ENCODE measurements at places on chromosomes 13 and 19. TPM values are rescaled to one million over a fixed set of nuclear protein-coding genes. Genes with fewer than 3 reads are reported as not detected.

GRCh38 chr13:21059641-21060337 lies 1.6 kb downstream of the LATS2 start:
- no peak for DNase-seq

DNA sequence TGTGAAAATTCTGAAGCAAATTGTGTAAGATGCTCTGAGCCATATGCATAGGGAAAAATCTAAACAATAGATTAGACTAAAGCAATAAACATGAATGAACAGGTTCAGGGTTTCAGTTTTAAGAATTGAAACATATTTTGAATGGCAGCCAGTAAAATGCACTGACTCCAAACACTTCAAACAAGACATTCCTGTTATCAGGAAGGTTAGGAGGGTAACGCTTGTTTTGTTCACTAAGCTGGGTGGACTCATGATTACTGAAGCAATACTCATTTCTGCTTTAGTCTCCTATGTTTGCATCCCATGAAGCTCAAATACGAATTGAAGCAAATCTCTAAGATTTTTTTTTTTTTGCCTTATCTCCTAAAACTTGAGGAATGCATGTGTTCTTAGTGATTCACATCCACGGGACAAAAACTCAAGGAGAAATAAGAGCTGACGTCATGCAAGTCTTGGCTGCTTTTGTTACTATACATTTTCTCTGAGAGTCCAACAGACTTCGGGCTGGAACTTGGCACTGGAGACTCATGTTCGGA lies 29.1 kb upstream of the IGFL4 start:
- peak; percentile 79 for DNase-seq

DNA sequence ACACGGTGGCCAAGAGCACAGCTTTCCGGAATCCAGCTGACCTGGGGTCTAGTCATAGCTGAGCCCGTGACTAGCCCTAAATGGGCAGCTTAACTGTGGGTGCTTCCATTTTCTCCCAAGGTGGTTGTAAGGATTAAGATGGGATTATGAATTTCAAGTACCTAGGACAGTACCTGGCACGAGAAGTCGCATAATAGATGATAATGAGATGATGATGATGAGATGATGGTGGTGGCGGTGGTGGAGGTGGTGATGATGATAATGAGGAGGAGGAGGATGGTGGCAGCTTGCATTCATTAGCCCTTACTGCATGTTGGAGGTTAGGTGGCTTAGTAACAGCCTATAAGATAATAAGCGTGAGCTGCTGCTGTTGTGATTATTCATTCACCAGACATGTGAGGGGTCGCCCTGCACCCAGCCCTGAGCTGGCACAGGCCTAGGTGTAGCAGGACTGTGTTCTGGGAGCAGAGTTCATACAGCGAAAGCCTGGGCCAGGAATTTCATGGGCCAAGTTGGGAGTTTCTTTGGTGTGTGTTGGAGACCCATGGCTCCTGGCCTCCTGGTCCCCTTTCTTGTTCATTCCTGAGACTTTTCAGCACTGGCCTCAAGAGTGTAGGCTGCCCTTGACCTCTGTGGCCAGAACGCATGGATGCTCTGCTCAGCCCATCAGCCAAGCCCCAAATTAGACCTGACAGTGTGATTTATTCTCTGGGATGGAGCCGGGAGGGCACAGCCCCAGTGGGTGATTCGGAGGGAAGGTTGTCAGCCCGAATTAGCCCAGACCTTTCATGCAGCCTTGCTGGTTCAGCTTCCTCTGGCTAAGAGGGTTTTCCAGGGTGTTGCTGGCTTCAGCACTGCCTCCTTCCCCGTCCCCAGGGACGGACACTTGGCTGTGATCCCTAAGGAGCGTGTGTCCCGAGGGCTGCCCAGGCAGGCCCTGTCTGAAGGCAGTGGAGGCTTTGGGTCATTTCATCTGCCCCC lies 128.8 kb downstream of the SIPA1L3 start:
- peak; percentile 70 for DNase-seq

LAIR1 gene
- total RNA-seq = not detected
